ENCODE measurements at places on chromosomes 11 and 22. TPM values are rescaled to one million over a fixed set of nuclear protein-coding genes. Genes with fewer than 3 reads are reported as not detected.

The OR6X1 gene
- not detected for total RNA-seq

The PKP3 gene
- 0.69 TPM for total RNA-seq

The NUCB2 gene
- 131 TPM for total RNA-seq

The UPB1 gene
- 0.30 TPM for total RNA-seq
